Activated CD4-positive, alpha-beta T cell treated with anti-CD3 and anti-CD28 coated beads for 48 hours (primary cell): ENCODE measurements at places on chromosomes 1 and 21.
A peak's percentile ranks its signal among the peaks of the same experiment; 100 is the strongest.

DNA sequence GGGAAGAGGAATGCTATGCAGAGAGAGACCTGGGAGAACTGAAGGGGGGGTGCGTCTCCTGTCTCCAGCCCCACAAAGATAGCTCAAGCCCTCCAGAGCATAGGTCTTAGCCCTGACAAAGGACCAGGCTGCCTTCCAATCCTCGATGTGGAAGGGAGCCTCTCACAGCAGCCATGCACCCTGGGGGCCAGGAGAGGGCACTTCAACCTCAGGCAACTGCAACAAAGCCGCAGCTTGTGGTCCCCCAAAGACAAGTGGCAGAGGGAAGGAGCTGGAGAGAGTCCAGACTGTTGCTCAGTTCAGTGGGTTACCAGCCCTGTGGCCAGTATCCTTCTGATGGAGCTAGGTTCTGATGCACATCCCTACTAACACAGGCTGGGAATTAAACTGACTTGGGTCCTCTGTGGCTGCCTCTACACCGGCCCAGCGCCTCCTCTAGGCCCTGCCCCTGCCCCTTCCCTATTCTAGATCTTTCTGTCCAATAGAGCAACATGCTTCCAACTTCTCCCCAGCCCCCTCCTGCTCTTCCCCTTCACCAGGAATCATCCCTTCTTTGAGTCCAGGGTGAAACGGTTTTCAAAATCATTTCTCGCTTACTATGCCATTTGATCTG is 100.7 kb upstream of the SPATA6 start:
- peak; percentile 31 for DNase-seq

GRCh38 chr1:211775170-211775569 is 55.4 kb downstream of the LPGAT1 start:
- no peak for DNase-seq

GRCh38 chr1:231581859-231582258 is 44.7 kb upstream of the DISC1 start:
- DNase-seq = no peak

- peak; percentile 15 for DNase-seq
These were observed 110.3 kb upstream of the TRABD2B start for GRCh38 chr1:48107516-48107915.

DNA sequence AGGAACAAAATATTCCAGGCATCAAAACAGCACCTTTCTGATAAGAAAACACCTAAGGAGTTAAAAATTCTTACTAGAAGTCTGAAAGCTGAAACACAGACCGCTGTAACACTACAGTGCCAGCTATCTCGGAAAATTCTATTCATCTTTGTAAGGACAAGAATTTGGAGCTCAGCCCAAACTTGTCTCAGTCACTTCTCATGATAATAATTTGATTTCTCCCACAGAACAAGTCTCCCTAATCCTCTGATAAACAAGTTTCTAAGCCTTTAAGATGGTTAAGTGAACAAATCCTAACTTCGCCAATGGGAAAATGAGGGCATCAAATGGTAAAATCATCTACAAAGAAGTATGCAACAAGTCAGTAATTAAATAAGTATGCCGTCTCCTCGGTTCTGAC is 59.9 kb downstream of the SIPA1L2 start:
- DNase-seq = no peak

DNA sequence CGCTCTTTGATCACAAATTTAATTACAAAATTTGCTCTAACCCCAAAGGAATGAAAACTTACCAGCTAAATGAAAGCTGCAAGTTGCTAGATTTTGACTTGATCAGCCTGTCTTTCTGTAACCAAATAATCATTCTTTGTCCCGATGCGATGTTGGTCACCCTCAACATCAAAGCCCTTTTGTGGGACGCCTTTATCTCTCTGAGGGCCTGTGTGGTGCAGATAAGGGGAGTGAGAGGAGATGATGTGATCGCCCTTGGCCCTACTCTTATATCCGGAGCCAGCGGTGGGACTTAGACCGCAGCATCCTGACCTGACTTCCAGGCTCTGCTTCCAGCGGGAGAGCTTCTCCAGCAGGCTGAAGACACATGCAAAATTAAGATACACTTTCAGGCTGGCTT is 19.3 kb upstream of the UMODL1 start:
- DNase-seq = no peak

- DNase-seq = no peak
These were observed 103.2 kb downstream of the SCCPDH start for GRCh38 chr1:246827396-246827795.

- DNase-seq = no peak
These were observed 162.0 kb upstream of the C21orf91 start for GRCh38 chr21:17981060-17981740.

DNA sequence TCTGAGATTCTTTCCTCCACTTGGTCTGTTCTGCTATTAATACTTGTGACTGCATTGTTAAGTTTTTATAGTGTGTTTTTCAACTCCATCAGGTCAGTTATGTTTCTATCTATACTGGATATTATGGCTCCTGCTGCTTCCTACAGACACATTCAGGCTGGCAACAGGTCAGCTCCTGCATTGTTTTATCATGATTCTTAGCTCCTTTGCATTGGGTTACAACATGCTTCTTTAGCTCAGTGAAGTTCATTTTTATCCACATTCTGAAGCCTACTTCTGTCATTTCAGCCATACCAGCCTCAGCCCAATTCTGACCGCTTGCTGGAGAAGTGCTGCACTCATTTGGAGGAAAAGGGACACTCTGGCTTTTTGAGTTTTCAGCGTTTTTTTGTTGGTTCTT is 37.3 kb upstream of the F3 start:
- DNase-seq = no peak

- DNase-seq = peak; percentile 77
These were observed 823 bp upstream of the SYF2 start for GRCh38 chr1:25232866-25233784.

DNA sequence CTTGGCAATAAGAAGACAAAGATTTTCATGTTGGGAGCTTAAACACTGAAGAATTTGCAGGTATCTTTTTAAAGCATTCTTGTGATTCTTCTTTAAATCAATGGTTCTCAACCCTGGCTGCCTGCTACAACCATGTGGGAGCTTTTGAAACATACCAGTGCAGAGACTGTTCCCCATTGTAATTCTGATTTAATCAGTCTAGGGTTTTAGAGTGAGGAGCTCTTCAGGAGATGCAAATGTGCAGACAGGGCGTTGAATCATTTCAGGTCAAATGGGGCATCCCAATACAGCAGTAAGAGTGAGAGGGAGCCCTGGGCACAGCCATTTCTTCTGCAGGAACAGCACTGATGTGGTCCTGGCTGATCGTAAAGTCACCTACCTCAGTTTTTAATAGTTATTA is 24.3 kb downstream of the KCNJ6 start:
- no peak for DNase-seq

- DNase-seq = no peak
These were observed 8.7 kb downstream of the WNT3A start for GRCh38 chr1:228015276-228016180.

DNA sequence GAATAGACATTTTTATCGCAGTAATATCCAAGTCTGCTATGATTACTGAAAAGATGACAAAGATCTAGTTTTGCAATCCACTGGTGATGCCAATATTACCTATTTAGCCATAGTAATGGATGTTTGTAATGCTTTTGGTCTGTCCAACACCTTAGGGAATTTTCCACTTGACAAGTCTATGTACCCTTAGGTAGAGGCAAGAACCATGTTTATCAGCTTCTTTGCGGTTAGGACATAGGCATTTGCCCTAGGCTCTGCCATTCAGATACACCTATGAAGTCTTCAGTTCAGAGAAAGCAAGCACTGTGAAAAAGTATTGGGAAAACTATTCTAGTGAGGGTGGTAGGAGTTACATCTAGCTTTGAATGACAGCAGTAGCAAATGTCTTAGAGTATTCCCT is 40.2 kb upstream of the SLC35D1 start:
- DNase-seq = no peak

GRCh38 chr1:154840269-154841176 is 29.6 kb downstream of the KCNN3 start:
- DNase-seq = no peak

- DNase-seq = no peak
These were observed 627 bp upstream of the DLGAP3 start for GRCh38 chr1:34929853-34930701.
